CD4-positive, alpha-beta T cell treated with Interleukin-12 subunit alpha and Interleukin-12 subunit beta, for 1 hour (primary cell): ENCODE measurements at places on chromosomes 3 and 15.
A peak's percentile ranks its signal among the peaks of the same experiment; 100 is the strongest.

DNA sequence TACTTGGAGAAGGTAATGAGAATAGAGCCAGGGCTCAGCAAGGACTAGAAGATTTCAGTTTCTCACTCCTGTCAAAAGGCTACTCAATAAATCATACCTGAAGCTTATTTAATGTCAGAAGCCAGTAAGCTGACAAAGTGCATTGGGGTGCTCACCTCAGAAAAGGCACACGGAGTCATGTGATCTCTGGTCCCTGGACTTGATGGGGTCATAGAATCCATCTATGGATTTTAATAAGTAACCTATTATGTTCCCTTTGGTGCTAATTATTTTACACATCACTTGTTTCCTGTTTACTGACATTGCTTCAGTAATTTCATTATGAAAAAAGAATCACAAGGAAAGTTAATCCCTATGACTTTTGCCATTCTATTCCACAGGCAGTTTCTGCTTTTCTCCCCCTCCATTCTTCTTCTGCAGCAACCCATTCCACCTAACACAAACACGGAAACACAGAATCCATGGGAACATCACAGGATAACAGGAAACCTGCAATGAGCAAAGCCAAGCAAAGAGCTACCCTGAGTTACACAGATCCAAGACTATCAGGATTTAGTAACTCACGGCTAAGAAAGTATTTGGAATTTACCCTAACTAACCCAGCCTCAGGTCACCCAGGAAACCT lies 159.6 kb downstream of the MEIS2 start:
- no peak for DNase-seq

DNA sequence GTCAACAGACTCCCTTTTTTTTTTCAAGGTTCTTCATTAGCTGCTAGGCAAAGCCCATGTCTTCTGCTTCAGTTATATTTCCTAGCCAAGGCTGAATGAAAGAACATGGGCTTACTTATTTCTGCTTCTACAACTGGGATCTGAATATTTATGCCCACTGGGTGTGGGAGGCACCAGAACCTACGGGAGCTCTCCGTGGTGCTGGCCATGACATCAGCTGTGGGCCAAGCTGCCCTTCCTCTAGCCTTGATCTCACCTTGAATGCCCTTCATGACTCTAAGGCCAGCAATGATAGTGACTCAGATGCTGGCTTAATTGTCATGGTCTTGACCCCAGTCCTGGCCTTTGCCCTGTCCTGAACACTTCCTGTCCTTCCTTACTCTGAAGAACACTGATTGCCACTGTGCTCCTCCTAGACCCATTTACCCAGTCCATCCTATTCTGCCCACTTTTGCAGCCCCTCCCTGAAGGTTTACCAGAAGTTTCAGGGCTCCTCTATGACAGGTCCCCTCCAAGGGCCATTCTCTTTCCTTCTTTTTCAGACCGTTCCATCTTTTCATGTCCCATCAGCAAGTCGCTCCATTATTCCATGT lies 32.8 kb upstream of the PRR20G start:
- no peak for DNase-seq

GRCh38 chr3:172562871-172563865 lies 39.9 kb upstream of the TNFSF10 start:
- peak; percentile 29 for DNase-seq

DNA sequence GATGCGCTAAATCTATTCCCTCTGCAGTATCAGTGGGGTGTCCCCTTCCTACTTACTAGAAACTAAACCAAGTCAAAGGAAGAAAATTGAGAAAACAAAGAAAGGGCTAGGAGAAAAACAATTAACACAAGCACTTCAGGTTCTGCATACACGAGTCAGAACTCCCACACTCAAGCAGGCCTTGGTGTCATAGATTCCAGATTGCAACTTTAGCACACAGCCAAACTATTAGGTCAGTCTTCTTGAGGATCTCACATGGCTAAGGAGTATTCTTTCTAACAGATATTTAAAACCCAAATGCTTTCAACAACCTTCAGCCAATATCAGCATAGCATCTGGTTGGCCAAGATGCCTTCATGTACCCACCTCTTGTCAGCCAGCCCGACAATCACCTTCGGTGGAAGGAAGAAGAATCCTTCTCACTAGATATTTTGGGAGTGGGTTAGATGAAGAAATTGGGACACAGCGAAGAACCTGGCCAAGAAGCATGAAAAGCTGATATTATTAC lies 340.0 kb downstream of the VPS13C start:
- DNase-seq, result no peak

- peak; percentile 89 for DNase-seq
Measured at GRCh38 chr15:85667491-85668424, 127.0 kb downstream of the KLHL25 start.

- DNase-seq, result no peak
Measured at GRCh38 chr3:75727985-75728384, 57.4 kb downstream of the ZNF717 start.

DNA sequence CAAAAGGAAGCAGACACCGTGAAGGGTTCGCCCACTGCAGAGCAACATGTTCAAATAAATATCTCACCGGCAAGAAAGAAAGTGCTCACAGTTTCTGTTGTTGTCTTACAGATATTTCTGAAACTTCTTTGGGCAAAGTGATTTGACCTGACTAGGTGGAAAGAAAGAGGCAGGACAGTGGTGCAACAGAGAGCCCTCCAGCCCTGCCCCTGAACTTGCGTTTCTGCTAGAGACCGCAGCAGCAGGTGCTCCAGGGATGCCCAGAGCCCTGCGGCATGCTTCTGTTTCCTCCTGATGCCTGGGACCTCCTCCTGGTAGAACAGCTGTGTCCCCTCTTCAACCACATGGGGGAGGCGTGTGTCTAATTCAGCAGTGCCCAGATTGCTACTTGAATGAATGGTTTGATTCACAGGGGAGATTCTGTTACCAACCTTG lies 123.4 kb downstream of the ATP10A start:
- peak; percentile 32 for DNase-seq

DNA sequence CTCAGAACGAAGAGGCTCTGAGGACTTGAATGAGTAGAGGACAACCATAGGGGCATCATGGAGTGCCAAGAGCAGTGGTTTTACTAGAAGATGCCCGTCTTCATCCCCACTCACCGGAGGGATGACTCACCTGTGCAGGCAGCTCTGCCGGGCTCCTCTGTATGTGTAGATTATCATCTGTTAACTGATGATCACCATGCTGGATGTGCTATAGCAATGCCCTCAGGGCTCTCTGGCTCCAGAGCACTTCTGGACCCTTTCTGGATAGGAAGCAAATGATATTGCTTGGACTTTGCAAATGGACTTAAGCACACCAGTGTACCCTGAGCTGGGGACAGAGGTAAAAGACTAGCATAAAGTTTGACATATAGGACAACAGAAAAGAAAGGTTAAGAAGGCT lies 10.2 kb upstream of the TGFBR2 start:
- no peak for DNase-seq

DNA sequence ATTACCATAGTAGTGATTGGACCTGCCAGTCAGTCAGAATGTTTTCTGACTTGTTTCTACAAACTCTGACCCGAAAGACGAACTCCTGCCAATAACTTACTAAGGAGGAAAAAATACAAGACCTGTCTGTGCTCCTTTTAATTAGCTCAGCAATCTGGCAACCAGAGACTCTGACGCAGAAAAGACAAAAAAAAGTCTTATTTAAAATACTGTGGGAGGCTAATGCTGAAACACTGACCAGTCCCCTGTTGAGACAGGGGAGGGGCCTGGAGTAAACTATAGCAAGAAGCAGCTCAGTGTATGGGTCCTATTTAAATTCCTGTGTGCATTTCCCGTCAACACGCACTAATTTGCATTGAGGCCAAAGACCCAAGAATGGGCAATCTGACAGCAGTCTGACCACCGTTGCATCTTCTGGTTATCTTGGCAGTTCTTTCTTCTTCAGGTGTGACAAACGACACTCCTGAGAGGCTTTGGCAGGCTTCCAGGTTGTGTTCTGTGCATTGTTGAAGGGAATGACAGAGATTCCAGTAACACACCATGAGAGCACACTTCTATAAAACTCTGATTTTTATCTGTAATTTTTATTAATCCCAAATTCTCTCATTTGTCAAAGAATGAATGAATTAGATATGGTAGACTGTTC lies 1114.3 kb downstream of the IGSF11 start:
- no peak for DNase-seq

DNA sequence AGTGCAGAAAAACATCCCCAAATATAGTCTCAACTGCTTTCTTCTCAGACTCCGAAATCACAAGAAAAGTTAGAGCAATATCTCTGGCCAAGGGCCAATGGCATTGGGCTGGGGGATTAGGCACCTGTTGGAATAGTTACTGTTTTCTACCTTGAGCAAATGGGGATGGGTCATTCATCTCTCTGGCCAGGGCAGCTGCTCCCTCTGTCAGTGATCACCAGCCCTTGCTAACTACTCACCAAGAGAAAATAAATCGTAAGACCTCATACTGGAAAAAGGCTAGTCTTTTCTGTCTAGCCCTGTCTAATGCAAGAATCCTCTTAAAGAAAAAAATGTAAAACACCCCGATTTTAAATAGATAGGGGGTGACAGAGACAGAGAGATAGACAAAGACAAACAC lies 10.9 kb downstream of the CERS3 start:
- DNase-seq, result no peak

- DNase-seq, result no peak
Measured at GRCh38 chr3:65558826-65559225, 479.9 kb downstream of the MAGI1 start.

- DNase-seq, result no peak
Measured at GRCh38 chr3:143276592-143276991, 157.0 kb downstream of the CHST2 start.

DNA sequence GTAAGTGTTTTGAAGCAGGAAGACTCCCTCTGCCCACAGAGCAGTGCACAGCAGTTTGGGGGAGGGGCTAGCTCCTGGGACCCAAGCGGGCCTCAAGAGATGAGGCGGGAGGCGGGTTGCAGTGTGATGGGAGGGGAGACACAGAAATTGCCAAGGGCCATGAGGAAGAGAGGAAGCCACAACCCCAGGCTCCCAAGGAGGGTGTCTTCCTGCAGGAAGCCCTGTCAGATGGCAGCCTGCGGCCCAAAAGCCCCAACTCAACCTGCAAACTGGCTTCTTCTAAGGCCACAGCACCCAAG lies 7.3 kb upstream of the ISLR2 start:
- no peak for DNase-seq

DNA sequence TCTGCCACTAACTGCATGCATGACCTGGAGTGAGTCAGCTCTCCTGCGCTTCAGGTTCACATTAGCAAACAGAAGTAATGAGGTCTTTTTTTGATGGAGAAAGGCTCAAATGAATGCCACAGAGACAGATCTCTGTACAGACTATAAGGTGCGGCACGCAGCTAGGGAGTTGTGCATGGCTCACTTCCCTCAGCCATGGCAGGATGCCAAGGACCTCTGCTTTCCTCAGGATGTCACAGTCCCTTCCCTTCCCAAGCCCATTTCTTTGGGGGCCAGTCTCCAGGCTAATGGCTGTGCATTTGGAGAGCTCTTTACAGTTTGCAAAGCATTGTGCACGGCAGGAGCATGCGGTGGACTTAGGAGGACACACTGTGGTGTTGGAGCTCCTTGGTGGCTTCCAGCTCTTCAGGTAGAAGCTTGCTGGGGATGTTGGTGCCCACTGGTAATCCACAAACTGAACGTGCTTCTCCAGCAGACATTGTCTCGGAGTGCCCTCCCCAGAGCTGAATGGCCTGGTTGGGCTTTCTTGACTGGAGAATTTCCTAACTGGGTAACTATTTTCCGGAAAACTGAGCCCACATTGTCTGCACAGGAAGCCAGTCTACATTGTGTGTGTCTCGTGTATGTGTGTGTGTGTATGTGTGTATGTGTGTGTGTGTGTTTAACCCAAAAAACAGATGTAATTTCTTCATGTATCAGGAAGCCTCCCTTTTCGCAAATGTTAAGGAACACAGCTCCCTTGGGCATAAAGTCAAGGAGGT lies 172.5 kb upstream of the TLE3 start:
- DNase-seq, result no peak

DNA sequence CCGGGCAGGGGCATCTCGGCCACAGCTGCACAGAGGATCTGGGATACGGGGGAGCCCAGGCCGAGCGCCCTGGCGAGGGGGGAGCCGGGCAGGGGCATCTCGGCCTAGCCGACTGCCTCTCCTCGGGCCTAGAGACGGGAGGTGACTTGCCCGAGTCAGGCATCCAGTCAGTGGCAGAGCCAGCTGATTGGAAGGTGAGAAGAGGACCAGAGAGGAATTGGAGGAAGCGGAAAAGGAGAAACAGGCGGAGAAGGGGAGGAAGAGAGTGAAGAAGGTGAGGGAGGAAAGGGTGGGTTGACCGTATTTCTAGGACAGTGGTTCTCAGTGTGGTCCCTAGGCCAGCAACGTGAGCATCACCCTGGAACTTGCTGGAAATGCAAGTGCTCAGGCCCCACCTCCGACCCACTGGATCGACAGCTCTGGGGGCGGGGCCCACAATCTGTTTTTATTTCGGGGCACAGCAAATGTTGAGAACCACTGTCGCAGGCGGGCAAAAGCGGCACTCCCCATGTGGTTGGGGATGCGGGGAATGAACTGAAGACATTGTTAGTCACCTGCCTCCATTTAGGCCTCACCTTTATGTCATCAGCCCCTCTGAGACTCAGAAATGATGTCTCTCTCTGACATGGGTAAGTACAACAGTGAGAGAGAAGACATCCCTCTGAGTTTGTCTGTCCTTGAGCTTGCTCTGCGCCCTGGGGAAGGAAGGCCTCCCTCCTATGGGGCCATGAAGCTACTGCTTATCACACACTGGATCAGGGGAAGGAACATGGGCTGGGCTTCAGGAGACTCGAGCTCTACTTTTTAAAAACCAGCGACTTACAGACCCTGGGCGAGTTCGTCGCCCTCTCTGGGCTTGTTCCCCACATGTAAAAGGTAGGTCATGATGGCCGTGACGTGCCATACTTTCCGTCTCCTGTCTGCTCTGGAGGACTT lies 1.0 kb upstream of the MELTF start:
- no peak for DNase-seq

GRCh38 chr3:192408007-192408646 lies 319.2 kb downstream of the FGF12 start:
- no peak for DNase-seq

DNA sequence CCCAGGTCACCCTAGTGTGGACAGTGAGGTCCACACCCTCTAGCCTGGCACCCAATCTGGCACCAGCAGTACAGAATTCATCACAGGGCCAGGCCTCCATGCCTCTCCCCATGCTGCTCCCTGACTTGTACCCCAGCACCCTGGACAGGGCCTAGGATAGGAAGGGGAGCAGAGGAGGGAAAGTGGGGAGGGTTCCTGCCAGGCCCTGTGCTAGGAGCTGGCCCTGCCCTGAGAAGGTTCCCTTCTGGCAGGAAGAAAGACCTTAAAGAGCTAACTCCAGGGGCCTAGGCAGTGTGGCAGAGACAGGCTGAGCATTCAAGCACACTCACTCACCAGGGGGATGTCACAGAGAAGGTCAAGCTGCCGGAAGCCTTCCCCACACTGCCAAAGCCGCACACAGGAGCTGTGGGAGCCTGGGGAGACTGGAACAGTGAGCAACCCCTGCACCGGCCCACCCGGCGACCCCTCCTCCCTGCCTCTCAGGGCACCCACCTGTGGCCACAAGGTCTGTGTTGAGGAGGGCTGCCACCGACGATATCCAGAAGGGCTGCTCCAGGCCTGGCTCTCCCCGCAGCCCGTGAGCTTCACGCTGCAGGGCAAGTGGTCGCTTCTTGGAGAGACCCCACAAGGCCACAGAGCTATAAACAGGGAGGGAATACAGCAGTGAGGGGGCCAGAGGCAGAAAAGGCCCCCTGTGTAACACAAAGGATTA lies 7.4 kb downstream of the RRP9 start:
- no peak for DNase-seq
